Parietal lobe (tissue), 2 donors: ENCODE measurements at places on chromosomes 13 and 19. TPM values are rescaled to one million over a fixed set of nuclear protein-coding genes. Genes with fewer than 3 reads are reported as not detected.

The KLK3 gene
- not detected for total RNA-seq

The TNNT1 gene
- total RNA-seq, result 0.94 TPM

The DACT3 gene
- 14.7 TPM for total RNA-seq

The SYNGR4 gene
- total RNA-seq, result not detected

The SIGLEC5 gene
- not detected for total RNA-seq

The C19orf38 gene
- 0.63 TPM for total RNA-seq

The BRD4 gene
- 28.8 TPM for total RNA-seq

The COL5A3 gene
- total RNA-seq, result 1.3 TPM

The LILRA2 gene
- total RNA-seq, result 0.31 TPM

The CBY2 gene
- total RNA-seq, result not detected

The CERS1 gene
- total RNA-seq, result 25.7 TPM

The SLC8A2 gene
- 42.3 TPM for total RNA-seq

The SYCN gene
- not detected for total RNA-seq

The CALR3 gene
- not detected for total RNA-seq

The NPHS1 gene
- total RNA-seq, result not detected

The PRODH2 gene
- total RNA-seq, result not detected

The KLK14 gene
- total RNA-seq, result 0.63 TPM

The PDX1 gene
- not detected for total RNA-seq

The VSTM2B gene
- total RNA-seq, result 18.8 TPM

The BRCA2 gene
- total RNA-seq, result 4.7 TPM

The GAS6 gene
- 26.6 TPM for total RNA-seq

The CPAMD8 gene
- 8.1 TPM for total RNA-seq

The DMPK gene
- total RNA-seq, result 36.0 TPM

The IGFL3 gene
- total RNA-seq, result not detected

The GRIN2D gene
- 4.1 TPM for total RNA-seq

The RPL28 gene
- 157 TPM for total RNA-seq

The VSTM1 gene
- total RNA-seq, result not detected

The KLK12 gene
- not detected for total RNA-seq

The SIAH3 gene
- 11.9 TPM for total RNA-seq

The ATXN8OS gene
- 2.2 TPM for total RNA-seq

The USHBP1 gene
- 1.3 TPM for total RNA-seq

The TUBA3C gene
- not detected for total RNA-seq

The DCT gene
- total RNA-seq, result 0.63 TPM

The ZFP30 gene
- 109 TPM for total RNA-seq

The ZNF253 gene
- 52.6 TPM for total RNA-seq

The MAMSTR gene
- 1.3 TPM for total RNA-seq

The RASGRP4 gene
- total RNA-seq, result not detected

The HNRNPUL1 gene
- total RNA-seq, result 128 TPM

The SWSAP1 gene
- total RNA-seq, result 0.94 TPM

The PLIN5 gene
- total RNA-seq, result 3.8 TPM

The NAPSA gene
- total RNA-seq, result 0.63 TPM
